ENCODE measurements at places on chromosomes 5 and 9. TPM values are rescaled to one million over a fixed set of nuclear protein-coding genes. Genes with fewer than 3 reads are reported as not detected.

GRCh38 chr5:81909677-81910076 is 62.1 kb upstream of the ATG10 start:
- DNase-seq = no peak

Gene NUTM2F
- not detected for polyA plus RNA-seq

GRCh38 chr9:38060681-38061080 is 8.3 kb downstream of the SHB start:
- peak; percentile 72 for DNase-seq

- no peak for DNase-seq
These were observed 46.4 kb downstream of the COX7C start for GRCh38 chr5:86664173-86664572.

Gene PTGR1
- polyA plus RNA-seq = 38.4 TPM

- no peak for DNase-seq
These were observed 52.4 kb downstream of the SEC61B start for GRCh38 chr9:99274495-99274894.

- no peak for DNase-seq
These were observed 12.3 kb upstream of the PPP2R2B start for GRCh38 chr5:146890731-146891440.

- DNase-seq = no peak
These were observed 10.2 kb downstream of the CMYA5 start for GRCh38 chr5:79699763-79700400.

GRCh38 chr5:11449217-11449616 is 455.0 kb downstream of the CTNND2 start:
- no peak for DNase-seq

- DNase-seq = no peak
These were observed 672.5 kb upstream of the RORB start for GRCh38 chr9:73824671-73825070.

- peak; percentile 44 for DNase-seq
These were observed 46.1 kb upstream of the CER1 start for GRCh38 chr9:14768405-14769229.

Gene UGT3A1
- polyA plus RNA-seq = not detected

DNA sequence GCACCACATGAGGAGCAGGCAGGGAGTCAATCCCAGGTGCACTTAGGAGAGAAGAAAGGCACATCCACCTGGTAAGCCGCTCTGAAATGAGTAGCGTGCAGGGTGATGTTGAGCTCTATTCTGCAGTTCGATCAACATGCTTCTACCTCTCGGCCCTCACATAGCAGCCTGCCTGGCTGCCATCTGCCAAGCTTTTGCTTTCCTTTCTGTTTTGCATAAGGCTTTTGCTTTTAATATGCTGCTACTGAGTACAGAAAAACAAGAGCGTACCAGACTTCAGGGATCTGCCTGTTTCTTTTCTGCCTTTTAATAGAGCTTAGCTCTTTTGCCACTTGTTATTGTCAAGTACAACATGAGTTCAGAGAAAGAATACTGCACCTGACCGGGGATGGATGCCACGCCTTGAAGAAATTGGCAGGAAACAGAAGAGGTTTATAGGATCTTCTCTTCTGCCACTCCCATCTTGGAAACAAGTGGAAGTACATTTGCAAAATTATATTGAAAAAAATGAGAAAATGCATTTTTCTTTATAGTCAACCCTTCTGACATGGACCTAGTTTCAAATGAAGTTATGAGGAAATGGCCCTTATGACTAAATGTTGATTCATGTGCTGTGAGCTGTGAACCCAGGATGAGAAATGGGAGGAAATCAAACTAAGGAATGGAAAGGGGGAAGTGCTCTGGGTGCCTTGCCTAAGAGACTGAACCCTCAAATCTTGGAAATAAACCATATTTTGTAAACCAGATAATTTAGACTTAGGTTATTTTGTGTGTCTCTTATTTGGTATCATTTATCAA is 4.0 kb upstream of the FCHO2 start:
- DNase-seq = no peak

Gene WASHC1
- 12.9 TPM for polyA plus RNA-seq

DNA sequence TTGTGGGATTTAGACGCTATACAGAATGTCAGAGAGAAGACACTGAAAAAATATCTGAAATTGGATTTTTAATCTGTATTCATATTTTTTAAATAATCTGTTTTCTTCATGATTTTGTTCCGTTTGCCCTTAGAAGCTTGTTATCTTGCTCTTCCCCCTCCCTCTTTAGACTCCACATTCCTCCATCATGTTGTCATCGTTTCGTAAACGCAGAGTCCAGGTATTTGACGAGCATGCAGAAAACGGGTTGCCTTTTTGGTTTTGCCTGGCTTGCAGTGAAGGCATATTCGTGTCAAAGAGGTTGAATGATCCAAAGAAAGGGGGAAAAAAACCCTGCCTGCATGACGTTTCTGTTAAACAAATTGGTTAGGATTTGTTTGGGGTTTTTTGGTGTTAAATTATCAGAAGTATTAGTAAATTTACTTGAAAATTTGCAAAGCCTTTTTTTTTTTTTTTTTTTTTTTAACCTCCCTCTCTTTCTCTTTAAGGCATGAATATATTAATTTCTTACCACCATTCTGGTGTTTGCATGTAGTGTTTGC is 2.9 kb downstream of the SPTAN1 start:
- no peak for DNase-seq

GRCh38 chr5:157116483-157116954 is 7.7 kb upstream of the HAVCR2 start:
- no peak for DNase-seq

Gene TMC1
- polyA plus RNA-seq = not detected

Gene DNAI1
- 0.55 TPM for polyA plus RNA-seq

Gene FBN2
- polyA plus RNA-seq = 2.2 TPM

Gene FBLL1
- polyA plus RNA-seq = 4.4 TPM

DNA sequence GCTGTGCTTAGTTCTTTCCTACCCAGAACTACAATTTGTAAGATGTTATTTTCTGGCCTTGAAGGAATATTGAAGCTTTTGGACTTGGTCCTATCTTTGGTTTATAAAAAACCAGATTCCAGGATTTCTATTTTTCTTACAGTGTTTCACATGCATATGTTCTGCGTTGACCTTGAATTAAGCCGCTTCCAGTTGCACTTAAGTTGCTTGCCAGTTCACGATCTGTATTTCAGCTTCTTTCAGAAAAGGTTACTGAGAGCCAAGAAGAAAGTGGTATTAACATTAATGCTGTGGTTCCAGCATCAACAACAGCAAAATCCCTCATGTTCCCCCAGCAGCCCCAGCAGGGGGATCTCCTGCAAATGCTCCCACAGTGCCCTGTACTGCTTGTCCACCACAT is 156.4 kb upstream of the ADAMTS16 start:
- no peak for DNase-seq

DNA sequence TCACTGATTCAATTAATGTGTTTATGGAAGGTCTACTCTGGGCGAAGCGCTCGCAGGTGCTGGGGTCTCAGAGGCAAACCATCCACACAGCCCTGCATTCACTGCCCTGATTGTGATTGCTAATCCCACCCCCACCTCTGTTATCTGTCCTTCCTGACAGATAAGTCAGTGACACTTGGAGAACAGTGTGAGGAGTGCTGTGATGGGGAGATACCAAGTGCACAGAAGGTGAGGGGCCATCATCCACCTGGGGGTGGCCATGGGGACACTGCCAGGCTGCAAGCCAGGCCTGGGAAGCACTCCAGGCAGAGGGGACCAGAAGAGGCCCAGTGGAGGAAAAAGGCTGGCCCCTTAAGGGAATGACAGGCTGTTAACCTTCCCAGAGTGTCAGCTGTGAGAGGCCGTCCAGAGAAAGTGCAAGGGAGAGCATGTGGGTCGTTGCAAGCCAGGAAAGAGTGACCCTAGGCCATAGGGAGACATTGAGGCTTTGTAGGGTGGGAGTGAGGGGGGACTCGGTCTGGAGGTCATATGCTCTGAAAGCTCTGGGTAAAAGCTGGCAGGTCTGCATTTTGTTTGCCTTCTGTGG is 18.0 kb downstream of the IL9 start:
- DNase-seq = no peak

GRCh38 chr5:23318166-23318565 is 189.2 kb upstream of the PRDM9 start:
- no peak for DNase-seq

GRCh38 chr5:67092535-67092934 is 104.1 kb downstream of the CD180 start:
- no peak for DNase-seq

Gene SMIM27
- polyA plus RNA-seq = 5.9 TPM

Gene ARL14EPL
- polyA plus RNA-seq = not detected

DNA sequence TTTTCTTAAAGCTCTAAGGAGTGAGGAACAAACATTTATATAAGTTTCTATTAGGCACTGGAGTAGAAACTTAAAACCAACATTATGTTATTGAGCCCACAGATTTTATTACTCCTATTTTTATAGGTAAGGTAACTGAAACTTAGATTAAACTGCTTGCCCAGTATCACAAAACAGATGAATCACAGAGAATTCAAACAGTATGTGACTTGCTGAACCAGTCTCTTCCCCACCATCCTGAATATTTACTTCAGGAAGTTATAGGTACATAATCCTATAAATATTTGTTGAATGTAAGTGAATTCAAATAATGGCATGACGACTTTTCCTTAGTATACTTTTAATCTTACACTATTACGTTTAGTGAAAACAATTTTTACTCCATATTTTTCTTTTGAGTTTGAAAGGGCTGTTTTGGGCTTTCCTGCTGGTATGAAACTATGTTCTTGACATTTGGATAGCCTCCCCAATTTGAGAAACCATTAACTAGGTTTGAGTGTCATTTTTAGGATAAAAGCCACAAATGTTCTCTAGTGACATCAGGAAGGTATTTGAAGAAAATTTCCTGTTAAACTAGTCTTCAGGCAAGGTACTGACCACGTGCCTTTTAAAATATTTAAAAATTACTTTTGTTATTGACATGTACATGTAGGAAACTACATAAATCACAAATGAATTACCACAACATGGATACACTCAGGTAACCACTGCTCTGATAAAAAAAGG is 39.3 kb downstream of the PRRC1 start:
- DNase-seq = no peak

DNA sequence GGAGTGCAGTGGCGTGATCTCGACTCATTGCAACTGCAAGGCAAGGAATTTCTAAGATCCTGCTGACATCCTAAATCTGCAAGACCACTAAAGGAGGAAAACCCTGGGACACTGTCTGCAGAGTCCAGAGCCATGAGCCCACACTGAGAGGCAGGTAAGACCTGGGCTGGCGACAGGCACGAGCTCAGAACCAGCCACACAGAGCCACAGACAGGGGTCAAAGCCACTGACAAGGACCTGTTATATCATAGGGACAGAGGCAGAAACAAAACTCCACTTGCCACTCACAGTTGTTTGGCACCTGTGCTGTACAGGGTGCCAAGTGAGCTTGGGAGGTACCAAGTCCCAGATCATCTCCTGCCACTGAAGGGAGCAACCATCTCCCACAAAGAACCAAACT is 34.2 kb downstream of the IPPK start:
- no peak for DNase-seq

DNA sequence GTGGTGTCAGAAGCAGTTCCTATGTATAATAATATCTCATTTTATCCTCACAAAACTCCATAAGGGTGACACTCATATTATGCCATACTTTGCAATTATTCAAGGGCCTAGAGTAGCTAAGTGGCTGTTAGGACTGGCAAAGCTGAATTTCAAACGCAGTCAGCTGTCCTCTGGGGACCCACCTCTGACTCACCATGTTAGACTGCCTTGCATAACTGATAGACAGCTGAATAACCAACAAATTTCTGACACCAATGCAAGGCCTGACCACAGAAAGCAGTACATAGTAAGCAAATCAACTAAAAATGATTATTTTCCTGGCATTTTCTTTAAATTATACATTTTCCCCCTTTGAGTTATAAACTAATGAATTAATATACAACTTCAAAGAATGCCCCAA is 251.6 kb upstream of the PTGER4 start:
- no peak for DNase-seq

DNA sequence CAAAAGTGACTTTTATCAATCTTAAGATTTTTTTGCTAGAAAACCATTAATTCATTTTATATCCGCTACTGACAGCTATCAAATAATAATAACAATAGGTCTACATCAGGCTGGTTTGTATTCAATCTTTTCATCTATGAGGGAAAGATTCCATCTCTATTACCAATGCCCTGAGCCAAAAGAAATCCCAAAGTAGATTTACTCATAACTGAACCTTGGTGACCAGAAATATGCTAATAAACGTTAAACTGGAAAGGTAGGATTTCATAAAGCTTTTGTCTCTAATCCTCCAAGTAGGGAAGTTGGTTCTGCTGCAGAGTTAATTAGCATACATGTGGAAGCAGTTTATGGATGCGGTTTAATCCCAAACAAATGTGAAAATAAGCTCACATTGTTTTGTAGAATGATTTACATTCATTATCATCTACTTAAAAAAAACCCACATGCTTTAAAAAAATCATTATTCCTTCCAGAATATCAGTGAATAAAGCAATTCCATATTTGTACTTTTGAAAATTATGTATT is 715.5 kb downstream of the CETN3 start:
- no peak for DNase-seq

DNA sequence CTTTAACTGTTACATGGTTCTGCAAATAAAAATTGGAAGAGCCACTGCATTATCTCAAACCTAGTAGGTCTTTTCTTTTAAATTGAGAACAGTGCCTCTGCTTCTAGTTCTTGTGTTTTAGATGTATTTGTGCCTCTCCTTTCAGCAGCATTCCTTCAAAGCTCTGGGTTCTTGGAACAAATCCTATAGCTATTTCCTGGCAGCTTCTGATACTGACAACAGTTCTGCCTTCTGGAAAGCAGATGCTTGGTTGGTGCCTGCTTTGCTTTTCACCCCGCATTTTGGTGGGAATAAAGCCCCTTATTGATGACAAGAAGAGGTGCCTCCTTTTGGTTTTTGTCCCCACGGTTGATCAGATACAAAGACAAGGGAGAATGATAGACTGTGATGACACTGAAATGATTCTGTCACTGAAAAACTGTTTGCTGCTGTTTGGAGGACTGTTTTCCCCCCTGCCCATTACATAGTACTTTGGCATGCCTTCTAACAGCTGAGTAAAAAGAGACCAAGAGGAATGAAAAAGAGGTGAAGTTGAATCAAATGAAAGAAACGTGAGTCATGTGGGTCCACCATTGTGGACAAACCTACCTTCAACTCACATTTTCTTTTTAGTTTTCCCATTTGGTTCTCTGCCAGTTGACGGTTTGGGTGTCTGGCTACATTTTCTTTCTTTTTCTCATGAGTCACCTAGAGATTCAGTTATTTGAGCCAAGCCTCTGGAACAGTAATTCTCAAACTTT is 5.6 kb downstream of the PTCD2 start:
- no peak for DNase-seq
